ENCODE measurements at places on chromosomes 12 and 14. TPM values are rescaled to one million over a fixed set of nuclear protein-coding genes. Genes with fewer than 3 reads are reported as not detected.

The MUCL1 gene
- total RNA-seq = not detected

GRCh38 chr12:65608319-65608916 lies 215.9 kb upstream of the HMGA2 start:
- DNase-seq = peak; percentile 68

The RFX4 gene
- total RNA-seq = 0.07 TPM

DNA sequence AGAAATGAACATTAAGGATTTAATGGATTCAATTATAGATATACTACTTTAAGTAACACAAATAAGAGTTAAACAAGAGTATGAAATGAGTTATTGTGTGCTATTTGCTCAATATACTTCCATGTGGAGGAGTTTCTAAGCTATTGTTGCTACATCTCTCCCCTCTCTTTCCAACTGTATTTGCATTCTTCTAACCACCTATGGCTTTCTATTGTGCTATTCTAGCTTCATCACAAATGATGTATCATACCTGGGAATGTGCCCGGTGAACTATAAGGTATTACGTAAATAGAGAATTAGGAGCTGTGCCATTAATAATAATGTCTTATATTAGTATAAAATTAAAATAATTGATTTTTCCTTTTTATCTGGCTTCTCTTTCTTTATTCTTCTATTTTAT lies 87.1 kb upstream of the PLEKHG7 start:
- no peak for DNase-seq

GRCh38 chr14:102192840-102193502 lies 53.3 kb downstream of the WDR20 start:
- no peak for DNase-seq

DNA sequence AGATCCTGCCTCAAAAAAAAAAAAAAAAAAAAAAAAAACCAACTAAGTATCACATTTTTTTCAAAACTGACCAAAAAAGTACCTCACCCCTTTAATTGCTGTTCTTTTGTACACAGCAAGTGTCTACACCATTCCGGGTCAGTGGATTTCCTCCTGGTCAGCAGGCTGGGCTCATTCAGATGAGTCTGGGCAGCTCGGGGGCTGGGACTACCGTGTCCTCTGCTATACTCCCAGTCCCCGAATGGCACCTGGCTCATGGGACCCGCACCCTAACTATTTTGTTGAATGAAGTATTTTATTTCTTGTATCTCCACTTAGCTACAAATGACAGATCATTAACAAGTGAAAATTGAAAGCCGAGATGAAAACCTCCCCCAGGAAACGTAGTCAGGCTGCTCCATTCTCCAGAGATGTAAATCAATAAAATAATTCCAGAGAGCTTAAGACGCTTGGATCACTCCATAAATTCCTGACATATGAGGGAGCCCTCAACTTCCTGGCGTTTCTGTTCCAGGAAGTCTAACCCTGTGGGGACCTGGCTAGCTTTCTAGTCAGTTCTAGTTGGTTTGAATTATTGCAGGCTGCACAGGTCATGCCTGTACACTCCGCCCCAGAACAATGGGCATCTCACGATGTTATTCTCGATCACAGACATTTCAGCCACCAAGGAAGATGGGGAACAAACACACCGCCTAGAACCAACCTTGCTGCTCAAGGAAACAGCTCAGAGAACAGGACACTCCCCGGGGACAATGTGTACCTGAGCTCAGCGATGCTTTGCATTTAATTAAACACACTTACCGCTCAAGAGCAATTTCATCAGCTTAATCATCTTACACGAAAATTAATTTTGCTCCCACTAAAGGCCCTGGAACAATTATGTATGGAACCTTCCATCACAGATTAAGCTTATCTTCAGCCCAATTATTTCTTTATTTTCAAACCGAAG lies 76.3 kb downstream of the RIMBP2 start:
- DNase-seq = no peak

DNA sequence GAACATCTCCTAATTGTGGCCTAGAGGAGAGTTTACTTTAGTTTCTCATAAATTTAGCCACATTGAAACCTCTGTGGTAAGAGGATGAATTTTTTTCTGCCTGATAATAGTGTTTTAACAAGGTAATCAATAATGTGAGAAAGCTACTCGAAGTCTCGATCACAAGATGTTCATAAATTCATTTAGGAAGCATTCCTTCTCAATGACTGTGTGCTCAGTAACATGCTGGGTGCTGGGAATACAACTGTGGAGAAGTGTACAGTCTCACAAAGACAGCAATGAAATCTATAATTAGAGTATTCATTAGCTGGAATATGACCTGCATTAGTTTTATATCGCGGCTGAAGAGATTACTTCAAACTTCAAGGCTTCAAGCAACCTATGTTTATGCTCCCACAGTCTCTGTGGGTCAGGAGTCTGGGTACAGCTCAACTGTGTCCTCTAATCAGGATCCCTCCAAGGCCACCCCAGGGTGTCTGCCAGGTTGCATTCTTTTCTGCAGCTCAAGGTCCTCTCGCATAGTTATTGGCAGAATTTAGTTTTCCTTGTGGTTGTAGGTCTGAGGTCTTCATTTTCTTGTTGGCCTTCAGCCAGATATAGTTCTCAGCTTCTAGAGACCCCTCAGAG lies 167.6 kb downstream of the ANO4 start:
- DNase-seq = peak; percentile 62

DNA sequence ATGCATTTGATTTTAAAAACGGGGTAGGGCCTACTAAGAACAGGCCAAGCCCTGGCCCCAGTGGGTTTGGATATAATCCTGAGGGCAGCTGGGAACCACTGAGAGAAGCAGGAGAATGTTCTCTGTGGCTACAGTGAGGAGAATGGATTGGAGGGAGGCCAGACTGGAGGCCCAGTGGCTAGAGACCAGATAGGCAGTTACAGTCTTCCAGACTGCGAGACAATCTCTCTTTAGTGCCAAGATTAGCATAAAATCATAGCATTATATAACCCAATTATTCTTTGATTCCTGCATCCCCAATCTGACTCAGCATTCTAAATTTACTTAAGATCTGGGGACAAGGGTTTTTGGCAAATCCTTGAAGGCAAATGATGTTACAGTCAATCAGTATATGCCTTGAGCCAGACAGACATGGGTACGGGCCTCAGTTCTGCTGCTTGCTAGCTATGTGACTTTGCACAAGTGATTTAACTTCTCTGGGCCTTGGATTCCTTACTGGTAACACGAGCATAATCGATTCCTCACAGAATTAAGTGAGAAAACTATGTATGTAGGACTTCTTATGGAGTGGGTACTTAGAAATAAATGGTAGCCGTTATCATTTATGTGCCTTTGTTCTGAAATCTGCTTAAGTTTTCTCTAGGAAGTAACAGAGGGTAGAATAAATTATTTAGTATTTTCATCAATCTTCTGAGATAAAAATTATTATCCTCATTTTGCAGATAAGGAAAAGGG lies 18.3 kb downstream of the NINJ2 start:
- peak; percentile 56 for DNase-seq

The KRT2 gene
- not detected for total RNA-seq

- DNase-seq = no peak
Measured at GRCh38 chr12:113742801-113743200, 223.3 kb downstream of the RBM19 start.

DNA sequence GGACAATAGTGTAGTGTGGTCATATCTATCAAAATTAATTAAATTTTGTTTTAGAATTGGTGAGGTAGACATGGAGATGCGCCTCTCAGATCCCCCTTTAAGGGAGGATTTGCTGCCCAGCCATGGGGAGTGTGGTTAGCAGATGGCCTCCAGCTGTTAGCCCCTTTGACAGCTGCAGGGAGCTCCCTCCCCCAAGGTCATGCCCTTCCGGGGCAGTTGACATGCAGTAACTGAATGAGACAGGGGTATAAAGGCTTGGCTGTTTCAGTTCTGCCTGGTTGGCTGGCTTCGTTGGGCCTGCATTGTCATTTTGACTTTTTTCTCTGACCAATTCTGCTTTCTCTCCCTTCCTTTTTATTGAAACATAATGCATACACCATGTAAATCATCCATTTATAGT lies 291.5 kb upstream of the SRRM4 start:
- no peak for DNase-seq

DNA sequence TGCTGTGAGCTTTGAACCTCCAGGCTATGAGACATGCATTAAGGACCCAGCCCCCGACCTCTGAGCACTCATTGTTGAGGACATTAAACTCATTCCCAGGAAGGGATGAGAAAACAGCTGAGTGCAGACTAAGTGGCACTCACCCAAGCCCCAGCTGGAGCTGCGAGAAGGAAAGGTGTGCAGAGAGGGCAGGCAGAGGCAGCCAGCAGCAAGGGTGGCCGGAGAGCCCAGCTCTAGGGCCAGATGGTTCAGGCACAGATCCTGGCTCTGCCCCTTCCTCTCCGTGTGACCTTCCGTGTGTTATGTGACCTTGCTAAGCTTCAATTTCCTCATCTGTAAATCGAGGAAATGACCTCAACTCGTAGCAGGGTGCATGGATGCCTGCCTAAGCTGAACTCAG lies 3.7 kb downstream of the TSPAN11 start:
- no peak for DNase-seq

DNA sequence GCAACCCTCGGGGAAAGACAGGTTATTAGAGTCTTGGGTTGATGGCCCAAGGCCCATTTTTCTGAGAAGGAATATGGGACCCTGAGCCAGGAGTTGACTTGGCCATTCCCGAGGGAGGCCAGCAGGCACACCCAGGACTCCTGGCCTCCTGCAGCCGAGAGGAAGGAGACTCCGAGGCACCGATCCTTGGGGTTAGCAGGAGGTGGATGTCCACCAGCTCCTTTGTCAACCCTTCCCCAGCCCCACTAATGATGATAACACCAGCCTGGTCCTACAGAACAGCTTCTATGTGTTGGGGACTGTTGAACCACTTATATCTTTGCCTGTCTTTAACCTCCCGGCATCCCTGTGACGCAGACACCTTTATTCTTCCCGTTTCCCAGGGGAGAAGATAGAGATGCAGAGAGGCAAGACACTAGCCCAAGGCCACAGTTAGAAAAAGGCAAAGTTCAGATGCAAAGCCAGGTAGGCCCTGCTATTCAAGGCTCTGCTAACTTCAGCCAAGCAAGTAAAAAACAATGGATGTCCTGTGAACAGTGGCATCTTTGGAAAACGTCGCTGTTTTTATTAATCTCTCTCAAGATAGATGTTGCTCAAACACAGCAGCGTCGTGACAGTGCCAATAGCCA lies 767.3 kb upstream of the TBX3 start:
- no peak for DNase-seq

DNA sequence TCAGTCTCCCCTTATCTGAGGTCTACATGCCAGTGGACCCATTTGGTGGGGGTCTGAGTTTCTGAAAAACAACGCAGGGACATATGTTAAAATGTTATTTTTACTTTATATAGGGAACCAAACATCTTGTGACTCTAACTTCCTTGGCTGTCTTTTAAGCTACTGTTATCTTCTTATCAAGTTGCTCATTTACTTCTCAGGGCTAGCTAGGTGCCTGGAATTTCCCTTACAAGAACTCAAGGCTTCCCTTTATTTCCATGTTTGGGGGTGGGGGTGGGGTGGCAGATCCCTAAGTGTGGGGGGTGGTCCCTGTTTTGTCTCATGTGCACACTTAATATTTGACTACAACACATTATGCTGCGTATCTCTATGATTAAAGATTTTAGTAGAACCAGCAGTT lies 31.6 kb downstream of the PPP1R36 start:
- no peak for DNase-seq

The SDR9C7 gene
- total RNA-seq = 0.17 TPM

DNA sequence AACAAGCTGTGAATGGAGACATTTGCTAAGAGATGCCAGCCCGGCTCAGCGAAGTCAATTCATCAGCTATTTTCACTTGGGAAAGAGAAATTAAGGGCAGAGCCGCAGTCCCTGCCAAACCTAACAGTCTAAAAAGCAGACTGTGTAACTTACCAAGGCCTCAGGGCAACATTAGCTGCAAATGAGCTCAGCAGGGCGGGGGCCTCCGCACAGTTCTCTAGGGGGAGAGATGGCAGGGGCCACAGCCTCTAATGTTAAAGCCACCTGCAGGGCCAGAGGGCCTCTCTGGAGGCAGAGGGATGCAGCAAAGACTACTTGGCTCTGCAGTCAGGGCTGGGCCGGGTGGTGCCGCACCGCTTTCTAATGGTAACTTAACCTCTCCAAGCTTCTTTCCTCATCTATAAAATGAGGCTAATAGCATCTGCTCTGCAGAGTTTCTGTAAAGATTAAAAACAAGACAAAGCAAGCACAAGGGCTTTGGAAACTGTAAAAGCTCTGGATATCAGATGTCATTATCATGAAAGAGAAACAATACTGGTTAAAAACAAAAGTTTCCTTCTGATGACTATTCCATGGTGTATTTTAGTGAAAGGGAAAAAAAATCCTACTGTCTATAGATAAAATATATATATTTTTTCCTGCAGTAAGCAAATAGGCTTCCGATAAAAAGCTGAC lies 13.4 kb upstream of the GPRC5A start:
- DNase-seq = no peak

The PDE3A gene
- total RNA-seq = 1.7 TPM

DNA sequence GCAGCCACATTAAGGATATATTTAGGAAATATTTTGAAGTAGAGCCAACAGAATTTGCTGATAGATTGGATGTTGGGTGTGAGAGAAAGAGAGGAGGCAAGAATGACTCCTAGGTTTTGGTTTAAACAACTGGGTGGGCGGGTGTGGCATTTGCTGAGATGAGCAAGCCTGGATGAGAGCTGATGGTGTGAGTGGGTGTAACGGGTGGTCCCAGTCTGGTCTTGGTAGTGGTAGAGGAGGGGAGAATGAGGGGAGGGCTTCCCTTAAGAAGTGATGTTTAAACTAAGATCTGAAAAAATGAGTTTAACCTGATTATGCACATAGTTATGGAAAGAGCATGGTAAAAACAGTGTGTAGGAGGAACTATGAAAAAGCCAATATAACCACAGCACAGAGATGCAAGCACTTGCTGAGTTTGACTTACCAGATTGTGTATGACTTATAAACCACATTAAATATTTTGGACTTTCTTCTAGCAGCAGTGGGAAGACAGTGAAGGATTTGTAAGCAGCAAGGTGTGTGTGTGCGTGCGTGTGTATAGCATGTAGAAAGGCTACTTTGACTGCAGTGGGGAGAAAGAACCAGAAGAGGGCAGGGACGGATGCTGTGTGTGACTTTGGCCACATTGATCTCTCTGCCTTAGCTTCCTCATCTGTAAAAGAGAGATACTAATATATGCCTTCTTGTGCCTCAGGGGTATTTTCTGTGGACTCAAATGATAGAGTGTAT lies 139.7 kb downstream of the PRIMA1 start:
- no peak for DNase-seq

DNA sequence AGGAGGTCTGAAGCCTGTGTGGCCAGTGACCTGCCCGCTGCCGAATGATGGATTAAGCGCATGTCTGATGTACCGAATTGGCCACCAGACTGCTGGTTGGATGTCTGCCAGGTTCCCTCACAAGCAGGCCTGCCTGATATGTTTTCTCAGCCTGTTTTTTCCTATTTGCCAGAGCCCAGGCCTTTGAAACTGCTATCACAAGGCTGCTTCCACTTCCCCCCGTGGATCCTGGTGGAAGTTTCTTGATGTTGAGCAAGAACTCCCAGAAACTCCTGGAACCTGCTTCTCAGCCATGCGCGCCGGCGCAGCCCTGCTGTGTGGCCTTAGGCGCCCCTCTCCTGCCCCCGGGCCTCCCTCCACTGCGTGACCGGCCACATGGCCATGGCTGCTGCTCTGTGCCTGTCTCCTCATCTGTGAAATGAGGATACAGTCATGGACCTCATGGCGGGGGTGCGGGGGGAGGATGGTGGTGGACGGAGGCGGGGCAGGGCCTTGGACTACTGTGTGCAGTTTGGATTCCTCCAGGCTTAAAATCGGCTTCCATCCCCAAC lies 56.6 kb downstream of the CALM1 start:
- DNase-seq = peak; percentile 23

- DNase-seq = peak; percentile 27
Measured at GRCh38 chr12:30515351-30515750, 180.3 kb downstream of the IPO8 start.

GRCh38 chr12:106493531-106493930 lies 89.3 kb upstream of the RFX4 start:
- no peak for DNase-seq

Data from astrocyte (in vitro differentiated cells and primary cell).